K562 (cell line): ENCODE measurements at places on chromosomes 1 and 21. TPM values are rescaled to one million over a fixed set of nuclear protein-coding genes. Genes with fewer than 3 reads are reported as not detected.

DNA sequence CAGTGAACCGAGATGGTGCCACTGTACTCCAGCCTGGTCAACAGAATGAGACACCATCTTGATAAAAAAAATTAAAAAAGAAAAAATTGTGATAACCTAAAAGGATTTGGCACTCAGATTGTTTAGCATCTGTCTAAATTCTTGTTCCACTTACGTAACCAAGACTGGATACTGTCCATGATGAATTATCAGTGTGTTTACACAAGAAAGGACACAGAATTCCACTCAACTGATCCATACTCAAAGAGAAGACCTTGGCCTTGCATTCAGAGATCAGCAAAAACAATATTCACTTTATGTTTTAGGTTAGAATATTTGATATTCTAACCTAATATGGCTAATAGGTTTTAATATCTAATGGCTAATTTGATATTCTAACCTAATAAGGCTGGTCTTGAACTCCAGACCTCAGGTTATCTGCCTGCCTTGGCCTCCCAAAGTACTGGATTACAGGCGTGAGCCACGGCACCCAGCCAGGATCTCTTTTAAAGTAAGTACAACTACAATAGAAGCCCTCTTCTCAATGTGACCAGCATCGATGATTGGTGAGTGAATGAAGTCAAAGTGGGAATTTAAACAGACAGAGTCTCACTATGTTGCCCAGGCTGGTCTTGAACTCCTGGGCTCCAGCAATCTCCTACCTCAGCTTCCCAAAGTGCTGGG lies 43.1 kb upstream of the COX20 start:
- no peaks in the 10 kb centered on the region for H3K36me3 ChIP-seq
- peaks cover 6% of the 10 kb centered on the region; the same call in 1 of the 2 replicates for H3K4me1 ChIP-seq
- no peak for DNase-seq
- H3K27me3 ChIP-seq: peaks cover 44% of the 10 kb centered on the region

DNA sequence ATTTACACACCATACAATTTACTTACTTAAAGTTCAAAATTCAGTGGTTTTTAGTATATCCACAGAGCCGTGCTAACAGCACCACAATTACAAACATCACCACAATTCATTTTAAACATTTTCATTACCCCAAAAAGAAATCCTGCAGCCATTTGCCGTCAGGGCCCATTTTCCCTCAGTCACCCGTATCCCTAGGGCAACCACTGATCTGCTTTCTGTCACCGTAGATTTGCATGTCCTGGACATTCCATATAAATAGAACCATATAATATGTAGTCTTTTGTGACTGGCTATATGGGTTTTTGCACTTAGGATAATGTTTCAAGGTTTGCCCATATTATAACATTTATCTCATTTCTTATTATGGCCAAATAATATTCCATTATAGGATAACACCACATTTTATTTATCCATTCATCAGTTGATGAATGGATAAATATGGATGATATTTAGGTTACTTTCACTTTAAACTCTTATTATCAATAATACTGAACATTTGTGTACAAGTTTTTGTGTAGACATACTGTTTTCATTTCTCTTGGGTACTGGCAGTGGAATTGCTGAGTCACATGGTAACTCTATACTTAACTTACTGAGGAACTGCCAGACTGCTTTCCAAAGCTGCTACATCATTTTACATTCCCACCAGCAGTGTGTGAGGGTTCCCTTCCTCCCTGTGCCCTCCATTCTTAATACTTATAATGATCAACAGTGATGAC lies 68.9 kb downstream of the ST3GAL3 start:
- H3K4me3 ChIP-seq: no peak overlapping the region
- peaks cover 14% of the 10 kb centered on the region for H3K4me1 ChIP-seq
- H3K27me3 ChIP-seq: no peaks in the 10 kb centered on the region
- no peak for DNase-seq

GRCh38 chr1:244678697-244679096 lies 25.8 kb downstream of the DESI2 start:
- H3K4me1 ChIP-seq: no peaks in the 10 kb centered on the region
- peaks cover 12% of the 10 kb centered on the region; the same call in 2 of the 3 replicates for H3K36me3 ChIP-seq
- no peaks in the 10 kb centered on the region for H3K27me3 ChIP-seq

GRCh38 chr1:869499-870244 lies 54.1 kb upstream of the SAMD11 start:
- peak overlapping the region; percentile 18 for H3K4me3 ChIP-seq
- peak; percentile 81 for DNase-seq

The ALX3 gene
- total RNA-seq: not detected in 2 replicates
